ENCODE measurements at places on chromosomes 2 and 18.

DNA sequence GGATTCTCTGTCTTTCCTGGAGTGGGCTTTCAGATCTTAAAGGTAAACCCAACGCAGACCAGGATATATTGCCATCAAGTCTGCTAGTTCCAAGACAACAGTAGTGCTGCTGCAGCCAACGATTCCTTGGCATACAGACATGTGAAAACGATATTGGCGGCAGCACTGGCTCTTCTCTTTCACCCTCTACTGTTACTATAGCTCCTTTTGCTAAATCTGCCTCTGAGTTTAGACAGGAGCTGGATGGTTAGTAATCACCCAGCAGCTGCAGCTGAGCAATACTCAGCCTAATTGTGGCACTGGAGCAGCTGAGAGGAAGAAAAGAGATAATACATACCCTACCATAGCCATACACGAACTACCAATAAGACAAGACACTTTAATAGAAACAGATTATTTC is 4.0 kb downstream of the YES1 start:
- no peak for DNase-seq

GRCh38 chr2:144642856-144643255 is 122.9 kb upstream of the ZEB2 start:
- DNase-seq, result no peak

DNA sequence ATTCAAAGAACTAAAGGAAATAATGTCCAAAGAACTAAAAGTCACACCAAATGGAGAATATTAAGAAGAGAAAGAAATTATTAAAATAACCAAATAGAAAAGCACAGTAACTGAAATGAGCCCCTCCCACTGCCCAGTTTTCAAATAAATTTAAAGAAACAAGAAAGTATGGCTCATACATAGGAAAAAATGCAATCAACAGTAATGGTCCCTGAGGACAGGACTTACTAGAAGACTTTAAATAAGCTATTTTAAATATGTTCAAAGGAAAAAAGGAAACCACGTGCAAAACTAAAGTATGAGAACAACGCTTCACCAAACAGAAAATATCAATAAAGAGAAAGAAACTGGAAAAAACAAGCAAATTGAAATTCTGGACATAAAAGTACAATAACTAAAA is 58.9 kb downstream of the TMEM131 start:
- no peak for DNase-seq

DNA sequence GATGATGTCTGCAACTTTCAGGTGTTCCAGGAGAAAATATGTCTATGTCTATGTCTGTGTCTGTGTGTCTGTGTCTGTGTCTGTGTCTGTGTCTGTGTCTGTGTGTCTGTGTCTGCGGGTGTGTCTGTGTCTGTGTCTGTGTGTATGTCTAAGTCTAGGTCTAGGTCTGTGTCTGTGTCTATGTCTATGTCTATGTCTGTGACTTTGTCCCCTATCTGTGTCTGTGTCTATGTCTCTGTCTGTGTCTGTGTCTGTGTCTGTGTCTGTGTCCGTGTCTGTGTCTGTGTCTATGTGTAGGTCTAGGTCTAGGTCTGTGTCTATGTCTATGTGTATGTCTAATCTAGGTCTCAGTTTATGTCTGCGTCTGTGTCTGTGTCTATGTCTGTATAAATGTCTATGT is 10.5 kb downstream of the IL1R2 start:
- no peak for DNase-seq

GRCh38 chr2:239897596-239898235 is 127.4 kb downstream of the NDUFA10 start:
- no peak for DNase-seq

DNA sequence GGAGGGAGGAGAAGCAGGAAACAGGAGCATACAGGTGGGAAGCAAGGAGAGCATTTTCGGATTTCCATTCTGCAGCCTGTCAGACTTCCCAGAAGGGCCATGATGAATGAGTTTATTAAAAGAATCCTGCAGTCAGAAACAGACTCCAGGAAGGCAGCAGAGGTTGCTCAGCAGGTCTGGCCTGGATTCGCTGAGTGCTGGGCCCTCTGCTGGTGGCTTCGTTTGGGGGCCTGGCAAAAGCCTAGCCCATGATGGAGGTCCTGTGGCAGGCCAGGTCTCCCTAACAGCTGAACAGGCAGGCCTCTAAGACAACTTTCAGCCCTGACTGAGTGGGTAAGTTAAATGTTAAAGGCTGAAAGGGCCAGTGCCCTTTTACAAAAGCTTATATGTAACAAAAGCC is 108.2 kb upstream of the CAPN13 start:
- DNase-seq, result no peak

- no peak for DNase-seq
Observed at GRCh38 chr2:129006135-129006886, 687.6 kb upstream of the HS6ST1 start.

DNA sequence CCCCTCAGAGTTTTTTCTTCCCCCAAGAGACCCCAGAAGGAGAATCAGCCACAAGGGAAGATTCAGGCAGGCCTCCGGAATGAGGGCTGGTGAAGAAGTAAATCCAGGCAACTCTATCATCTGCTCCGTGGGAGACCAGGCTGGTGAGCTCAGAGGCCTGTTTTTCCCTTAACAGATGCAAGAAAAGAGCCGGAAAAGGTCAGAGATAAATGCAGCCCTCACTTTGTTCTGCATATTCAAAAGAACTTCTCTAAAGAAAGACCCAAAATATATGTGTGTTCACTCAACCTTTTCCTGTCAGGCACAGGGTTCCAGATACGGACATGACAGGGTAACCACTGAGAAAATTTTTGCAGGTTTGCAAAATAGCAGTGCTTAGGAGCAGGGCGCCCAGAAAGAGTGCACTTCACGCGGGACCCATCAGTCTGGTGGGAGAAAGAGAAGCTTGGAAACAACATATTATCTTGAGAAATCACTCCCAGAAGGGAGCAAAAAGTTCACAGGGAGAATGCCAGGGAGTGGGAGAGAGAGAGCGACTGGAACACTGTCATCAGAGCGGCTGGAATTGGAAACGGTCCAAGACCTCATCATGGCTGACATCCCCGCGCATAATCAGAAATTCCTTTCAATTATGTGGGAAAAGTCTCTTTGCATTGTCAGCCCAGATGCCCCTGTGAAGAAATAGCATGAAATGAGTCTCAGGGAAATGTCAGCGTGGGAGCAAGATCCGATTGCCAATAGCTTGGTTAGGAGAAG is 244.8 kb upstream of the SLC14A2 start:
- DNase-seq, result no peak

DNA sequence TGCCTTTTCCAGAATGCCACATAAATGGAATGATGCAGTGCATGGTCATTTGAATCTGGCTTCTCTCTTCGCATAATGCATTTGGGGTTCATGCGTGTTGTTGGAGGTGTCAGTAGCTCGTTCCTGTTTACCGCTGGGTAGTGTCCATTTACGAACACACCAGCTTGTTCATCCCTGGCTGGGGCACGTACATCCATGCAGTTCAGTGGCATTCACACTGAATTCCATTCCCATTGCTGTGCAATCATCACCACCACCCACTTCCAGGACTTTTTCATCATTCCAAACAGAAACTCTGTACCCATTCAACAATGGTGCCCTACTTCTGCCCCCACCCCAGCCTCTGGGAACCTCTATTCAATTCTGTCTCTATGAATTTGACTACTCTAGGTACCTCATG is 14.7 kb upstream of the CIDEA start:
- DNase-seq, result no peak

DNA sequence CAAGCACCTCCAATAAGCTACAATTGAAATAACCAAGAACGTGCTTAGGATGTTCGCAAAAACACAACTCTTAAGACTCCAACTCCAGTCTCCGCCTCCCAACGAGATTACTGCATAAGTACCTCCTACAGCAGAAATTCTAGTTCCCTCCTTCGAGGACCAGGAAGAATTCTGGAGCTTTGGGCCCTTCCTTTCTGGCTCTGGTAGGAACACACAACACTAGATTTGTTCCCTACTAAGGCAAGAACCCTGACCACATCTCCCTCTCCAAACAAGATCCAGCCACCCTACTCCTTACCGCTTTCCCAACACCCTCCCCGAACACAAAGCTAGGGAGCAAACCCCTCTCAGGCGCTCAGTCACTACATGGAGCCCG is 721 bp downstream of the ADAM17 start:
- DNase-seq, result peak; percentile 7

DNA sequence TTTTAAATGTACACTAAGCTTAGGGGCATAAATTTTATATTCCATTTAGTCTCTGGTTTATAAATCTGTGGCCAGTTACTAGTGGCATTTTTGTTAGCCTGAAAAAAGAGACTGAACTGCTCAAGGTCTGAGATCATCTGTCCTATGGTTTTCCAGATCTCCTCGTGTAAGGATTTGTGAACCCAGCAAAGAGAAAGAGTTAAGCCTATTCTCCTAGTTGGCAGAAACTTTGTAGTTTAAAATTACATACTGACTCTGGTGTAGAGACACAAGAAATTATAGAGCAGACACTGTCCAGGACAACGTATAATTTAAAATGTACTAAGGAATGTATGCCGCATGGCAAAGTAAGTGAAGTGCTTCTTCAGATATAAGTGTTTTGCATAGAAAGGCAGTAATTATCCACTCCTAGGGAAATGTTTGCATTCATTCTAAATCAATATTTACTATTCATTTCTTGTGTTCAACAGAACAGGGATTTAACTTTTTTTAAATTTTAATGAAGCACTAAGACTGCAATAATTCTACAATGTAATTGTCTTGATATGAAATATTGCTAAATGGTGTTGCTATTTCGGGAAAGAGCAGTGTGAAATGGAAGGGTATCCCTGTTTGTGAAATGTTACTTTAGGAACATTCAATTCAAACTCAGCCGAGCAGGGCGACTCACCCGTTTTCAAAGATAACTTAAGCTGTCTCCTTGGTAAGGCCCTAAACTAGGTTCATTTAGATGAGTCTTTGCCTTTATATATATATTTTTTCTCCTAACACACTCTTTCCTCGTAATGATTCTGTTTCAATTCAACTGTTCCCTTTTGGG is 508.4 kb upstream of the ZEB2 start:
- no peak for DNase-seq

DNA sequence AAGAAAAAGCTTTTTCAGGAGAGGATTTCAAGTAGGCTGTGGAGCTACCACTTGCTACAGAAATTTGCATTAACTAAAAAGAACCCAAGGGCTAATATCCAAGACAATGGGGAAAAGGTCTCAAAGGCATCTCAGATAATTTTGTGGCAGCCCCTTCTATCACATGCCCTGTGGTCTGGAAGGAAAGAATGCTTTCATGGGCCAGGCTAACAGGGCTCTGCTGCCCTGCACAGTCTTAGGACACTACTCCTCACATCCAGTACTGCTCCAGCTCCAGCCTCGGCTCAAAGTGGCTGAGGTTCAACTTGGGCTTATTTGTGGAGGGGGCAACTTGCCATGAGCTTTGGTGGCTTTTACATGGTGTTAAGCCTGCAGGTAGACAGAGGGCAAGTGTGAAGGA is 1150.3 kb downstream of the CNTNAP5 start:
- DNase-seq, result no peak

- no peak for DNase-seq
Observed at GRCh38 chr18:79069717-79070151, 540 bp downstream of the ATP9B start.

DNA sequence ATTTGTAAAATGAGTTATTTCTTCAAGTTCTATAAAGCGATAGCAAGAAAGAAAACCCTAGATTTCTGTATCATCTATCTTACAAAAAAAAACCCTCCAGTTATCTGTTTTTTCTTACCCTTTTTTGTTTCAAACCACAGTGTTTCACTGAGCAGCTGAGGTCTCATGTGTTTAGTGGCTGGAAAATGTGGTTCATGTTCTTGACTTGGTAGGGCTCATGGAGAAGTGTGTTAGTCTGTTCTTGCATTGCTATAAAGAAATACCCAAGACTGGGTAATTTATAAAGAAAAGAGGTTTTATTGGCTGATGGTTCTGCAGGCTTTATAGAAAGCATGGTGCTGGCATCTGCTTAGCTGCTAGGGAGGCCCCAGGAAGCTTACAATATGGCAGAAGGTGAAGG is 147.3 kb upstream of the NABP1 start:
- no peak for DNase-seq

DNA sequence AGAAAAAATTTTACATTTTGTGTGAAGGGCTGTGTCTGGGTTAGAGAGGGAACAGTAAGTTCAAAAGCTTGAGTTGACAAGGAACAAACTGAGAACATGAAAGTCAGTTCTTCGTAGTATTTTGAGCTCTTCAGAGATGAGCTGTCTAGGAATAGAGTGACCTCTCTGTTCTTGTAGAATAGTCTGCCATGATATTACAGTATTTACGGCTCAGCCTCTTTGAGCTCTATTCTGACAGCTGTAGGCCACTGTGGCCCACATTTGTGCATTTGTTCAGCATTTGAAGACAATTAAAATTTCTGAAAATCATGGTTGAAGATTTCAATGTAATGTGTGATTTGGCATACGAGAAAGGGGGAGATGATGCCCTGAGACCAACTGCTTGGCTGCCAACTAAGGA is 172.8 kb downstream of the MGAT5 start:
- DNase-seq, result no peak

- DNase-seq, result peak; percentile 54
Observed at GRCh38 chr2:240567872-240568677, at the start of gene RNPEPL1. Gene RNPEPL1 (plus strand): TSS chr2:240568484. CDS start chr2:240568587, 103 bp downstream.

GRCh38 chr2:64035072-64035942 is 16.1 kb upstream of the VPS54 start:
- no peak for DNase-seq

Data from stimulated activated CD4-positive, alpha-beta T cell treated with anti-CD3 and anti-CD28 coated beads, Interleukin-12 subunit alpha, Interleukin-12 subunit beta, amount 100 ng/mL, for 4 hours (primary cell).